Stimulated activated CD8-positive, alpha-beta memory T cell treated with anti-CD3 and anti-CD28 coated beads, Interleukin-15, amount 100 ng/mL, for 4 hours (primary cell): ENCODE measurements at places on chromosomes 1 and 21.

GRCh38 chr1:56645677-56646305 is 677 bp downstream of the PRKAA2 start:
- DNase-seq: no peak

- no peak for DNase-seq
These were observed 14.0 kb upstream of the HLCS start for GRCh38 chr21:36980280-36981048.

DNA sequence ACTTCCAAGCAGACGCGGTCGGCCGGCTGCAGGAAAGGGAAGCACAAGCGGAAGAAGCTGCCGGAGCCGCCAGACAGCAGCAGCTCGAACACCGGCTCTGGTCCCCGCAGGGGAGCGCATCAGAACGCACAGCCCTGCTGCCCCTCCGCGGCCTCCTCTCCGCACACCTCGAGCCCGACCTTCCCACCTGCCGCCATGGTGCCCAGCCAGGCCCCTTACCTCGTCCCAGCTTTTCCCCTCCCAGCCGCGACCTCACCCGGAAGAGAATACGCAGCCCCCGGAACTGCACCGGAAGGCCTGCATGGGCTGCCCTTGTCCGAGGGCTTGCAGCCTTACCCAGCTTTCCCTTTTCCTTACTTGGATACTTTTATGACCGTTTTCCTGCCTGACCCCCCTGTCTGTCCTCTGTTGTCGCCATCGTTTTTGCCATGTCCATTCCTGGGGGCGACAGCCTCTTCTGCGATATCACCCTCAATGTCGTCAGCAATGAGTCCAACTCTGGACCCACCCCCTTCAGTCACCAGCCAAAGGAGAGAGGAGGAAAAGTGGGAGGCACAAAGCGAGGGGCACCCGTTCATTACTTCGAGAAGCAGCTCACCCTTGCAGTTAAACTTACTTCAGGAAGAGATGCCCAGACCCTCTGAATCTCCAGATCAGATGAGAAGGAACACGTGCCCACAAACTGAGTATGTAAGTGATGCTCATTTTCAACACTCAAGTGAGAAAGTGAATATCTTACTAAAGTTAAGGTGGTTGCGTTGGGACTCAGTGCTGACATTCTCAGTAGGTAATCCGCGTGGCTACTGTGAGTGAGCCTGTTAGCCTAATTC is 25.5 kb downstream of the UTS2 start:
- no peak for DNase-seq

- no peak for DNase-seq
These were observed 65.1 kb downstream of the C1orf87 start for GRCh38 chr1:60008500-60008899.

- DNase-seq: no peak
These were observed 471.4 kb downstream of the PTBP2 start for GRCh38 chr1:97192872-97193572.

GRCh38 chr1:168466714-168467131 is 77.1 kb downstream of the XCL2 start:
- DNase-seq: no peak

- DNase-seq: no peak
These were observed 131.6 kb downstream of the DMRTB1 start for GRCh38 chr1:53590531-53591515.

DNA sequence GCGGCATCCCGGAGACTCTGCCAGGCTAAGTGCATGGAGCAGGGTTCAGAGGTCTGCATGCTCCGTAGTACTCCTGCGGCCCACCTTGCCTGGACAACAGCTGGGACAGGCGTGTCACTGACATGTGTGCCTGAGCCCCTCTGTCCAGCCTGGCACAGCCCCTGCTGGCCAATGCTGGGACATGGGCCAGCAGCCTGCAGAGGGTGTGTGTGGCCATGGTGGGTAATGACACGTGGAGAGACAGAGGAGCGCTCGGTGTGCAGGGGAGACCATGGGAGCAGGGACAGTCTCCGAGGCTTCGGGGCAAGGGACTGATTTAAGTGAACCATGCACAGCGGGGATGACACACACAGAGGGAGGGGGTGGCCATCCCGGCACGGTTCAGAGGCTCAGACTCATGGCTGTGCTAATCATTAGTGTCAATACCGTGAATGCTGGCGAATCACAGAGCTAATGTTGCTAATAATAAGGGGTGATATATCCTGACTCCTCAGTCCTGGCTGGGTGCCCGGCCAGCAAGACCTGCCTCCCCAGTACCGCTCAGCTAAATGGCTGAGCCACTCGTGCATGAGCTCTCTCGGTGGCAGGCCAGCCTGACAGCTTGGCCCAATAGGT is 41.5 kb downstream of the IGSF21 start:
- DNase-seq: no peak

- no peak for DNase-seq
These were observed 22.7 kb upstream of the ACBD6 start for GRCh38 chr1:180524915-180525714.

- DNase-seq: no peak
These were observed 3.1 kb upstream of the SRP9 start for GRCh38 chr1:225774281-225775147.

- DNase-seq: no peak
These were observed 16.2 kb downstream of the SYT6 start for GRCh38 chr1:114137497-114137896.

GRCh38 chr1:108158893-108159453 is 41.2 kb downstream of the SLC25A24 start:
- no peak for DNase-seq

DNA sequence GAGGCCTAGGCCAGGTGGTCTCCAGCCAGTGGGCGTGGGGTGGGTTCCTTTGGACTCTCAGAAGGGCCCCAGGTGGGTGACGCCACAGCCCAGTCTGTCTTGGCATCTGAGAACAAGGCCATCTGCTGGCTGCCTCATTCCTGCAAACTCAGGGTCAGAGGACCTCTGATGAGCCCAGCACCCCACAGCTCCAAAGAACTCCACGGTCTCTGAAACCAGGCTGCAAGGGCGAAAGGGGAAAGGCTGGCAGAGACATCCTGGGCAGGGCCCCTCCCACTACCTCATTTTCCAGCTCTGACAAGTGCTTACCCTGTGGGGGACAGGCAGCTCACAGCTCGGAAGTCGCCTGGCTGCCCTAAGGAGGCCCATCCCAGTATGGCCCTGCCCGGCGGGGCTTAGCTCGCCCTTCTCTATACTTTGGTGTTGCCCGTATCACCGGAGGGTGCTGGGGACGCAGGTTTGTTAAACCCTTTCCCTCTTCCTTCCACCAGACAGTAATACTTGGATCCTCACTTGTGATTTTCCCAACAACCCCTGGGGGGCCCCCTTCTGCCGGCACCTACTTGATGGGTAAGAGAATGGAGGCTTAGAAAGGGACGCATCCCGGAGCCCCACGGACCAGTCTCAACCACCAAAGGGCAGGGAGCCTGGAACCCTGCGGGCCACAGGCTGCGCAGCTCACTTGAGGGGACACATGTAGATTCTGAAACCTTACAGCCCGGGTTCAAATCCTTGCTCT is 10.9 kb upstream of the EDN2 start:
- DNase-seq: no peak

DNA sequence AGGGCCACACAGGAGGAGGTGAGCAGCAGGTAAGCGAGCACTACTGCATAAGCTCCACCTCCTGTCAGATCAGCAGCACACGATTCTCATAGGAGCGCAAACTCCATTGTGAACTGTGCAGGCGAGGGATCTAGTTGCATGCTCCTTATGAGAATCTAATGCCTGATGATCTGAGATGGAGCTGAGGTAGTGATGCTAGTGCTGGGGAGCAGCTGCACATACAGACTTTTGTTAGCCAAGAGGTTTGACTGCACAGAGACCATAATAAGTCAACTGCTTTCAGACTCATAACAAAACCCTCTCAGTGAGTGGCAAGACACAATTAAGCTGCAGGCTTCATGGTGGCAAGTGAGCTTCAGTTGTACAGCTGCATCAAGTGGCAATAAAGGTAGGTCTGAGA is 83.4 kb downstream of the PSMG1 start:
- DNase-seq: no peak

DNA sequence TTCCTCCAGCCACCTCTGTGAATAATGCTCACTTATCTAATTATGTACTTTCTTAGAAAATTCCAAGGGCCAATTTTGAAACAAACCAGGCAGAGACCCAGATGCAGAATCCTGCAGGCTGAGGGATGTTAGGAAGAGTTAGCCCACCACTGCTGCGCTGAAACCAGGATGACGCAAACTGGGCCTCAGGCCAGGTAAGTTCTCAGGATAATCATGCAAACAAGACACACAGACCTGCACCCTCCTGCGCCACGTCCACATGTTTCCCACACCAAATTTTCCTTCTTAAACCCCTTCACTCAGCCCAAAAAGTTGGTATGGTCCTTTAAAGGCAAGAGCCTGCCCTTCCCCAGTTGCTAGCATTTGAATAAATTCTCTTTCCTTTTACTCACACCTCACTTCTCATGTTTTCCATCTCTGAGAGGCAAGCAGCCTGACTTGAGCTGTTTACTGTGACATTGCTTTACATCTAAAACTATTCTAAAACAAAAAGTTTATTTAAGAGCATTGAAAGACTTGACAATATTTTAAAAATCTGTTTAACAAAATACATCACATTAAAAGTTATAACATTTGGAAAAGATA is 887.1 kb downstream of the LRRIQ3 start:
- DNase-seq: no peak

DNA sequence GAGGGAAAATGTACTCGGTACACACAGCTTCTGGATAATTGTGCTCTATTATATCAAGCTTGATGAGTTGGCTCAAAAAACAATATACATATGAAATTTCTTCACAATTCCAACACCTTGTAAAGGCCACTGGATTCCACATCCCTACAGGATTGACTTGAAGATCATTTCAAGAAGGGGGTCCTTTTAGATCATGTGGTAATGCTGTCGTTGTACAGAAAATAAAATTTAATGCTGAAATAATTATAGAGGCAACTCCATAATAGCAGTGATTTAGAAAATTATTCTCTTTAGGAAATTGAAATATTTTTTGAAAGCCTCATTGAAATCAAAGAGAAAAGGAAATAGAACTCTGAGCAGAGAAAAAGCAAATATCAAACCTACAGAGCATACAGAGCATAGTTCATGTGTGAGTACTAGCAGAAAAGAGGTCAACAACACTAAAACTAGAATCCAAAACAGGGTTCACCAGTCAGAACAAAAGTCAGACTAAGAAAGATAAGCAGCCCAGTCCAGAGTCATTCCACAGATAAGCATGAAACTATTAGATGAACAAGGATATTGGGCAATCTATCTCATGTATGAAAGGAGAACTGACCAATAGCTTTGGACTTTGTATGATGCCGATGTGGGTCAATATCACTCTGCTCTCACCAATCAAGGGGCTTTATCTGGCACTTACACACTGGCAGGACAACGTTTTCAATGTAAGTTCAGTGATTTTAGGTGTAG is 79.5 kb upstream of the PALMD start:
- DNase-seq: no peak

- DNase-seq: no peak
These were observed 2.6 kb downstream of the EFHD2 start for GRCh38 chr1:15412175-15412800.

DNA sequence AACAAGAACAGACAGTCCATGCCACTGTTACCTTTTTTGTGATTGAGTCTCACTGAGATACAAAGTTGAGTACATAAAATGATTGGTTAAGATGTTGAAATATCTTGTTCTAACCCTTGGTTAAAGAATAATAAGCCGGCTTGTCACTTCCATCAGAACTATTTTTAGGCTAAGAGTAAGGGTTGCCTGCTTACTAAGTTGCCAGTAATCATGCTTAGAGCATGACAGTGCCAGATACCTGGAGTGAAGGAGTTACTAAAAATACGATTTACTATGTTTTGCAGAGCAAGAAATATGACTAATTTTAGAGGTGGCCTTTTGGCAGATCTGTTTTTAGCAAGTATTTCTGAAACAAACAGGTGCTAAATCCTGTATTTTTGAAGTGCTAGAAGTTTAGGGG is 6.0 kb downstream of the HUNK start:
- no peak for DNase-seq

DNA sequence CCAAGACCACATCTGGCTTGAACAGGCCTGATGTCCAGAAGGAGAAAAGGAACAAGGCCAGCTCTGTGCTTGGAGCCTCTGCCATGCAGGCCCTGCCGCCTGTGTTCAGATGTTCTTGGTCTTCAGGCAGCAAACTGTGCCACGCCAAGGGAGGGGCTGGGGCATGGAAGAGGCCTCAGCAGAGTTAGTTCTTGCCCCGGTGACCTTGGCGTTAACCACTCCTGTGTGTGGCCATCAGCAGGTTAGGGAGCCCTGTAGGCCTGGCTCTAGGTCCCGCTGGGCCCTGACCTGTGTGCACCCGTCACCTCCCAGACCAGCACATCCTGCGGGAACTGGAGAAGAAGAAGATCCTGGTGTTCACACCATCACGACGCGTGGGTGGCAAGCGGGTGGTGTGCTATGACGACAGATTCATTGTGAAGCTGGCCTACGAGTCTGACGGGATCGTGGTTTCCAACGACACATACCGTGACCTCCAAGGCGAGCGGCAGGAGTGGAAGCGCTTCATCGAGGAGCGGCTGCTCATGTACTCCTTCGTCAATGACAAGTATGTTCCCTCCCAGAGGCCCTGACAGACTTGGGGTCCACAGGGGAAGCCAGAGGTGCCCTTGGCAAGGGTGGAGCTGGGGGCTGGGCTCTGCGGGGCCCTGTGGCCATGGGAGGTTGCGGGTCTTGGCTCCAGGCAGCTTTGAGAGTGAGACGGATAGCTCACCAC is 7.1 kb downstream of the ZC3H12A start:
- no peak for DNase-seq

DNA sequence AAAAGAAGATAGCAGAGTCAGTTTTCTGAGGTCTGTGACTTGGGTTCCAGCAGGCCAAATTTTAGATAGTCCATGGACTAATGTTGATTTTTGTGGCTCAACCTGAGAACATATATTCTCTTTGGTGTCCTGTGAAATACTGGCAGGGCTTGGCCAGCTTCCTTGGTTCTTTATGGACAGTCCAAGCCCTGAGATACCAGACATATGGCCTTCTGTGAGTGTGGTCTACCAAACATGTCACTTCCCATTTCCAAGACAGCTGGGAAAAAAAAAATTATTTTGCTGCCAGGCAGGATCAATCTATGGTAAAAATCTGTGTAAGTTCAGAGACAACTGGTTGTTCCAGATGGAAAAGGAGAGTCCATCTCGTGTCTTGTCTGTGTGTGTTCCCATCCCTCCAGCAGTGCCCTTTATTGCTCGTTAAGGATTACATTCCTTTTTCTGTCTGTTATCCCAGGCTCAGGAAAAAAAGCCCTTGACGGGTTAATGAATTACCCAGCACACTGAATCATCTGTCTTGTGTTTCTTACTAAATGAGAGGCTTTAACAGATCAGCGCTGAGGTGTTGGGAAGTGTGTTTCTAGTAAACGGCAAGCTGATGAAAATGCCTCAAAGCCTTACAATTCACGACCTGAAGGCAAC is 33.4 kb upstream of the XPR1 start:
- no peak for DNase-seq
